ENCODE measurements at places on chromosomes 1 and 21.

DNA sequence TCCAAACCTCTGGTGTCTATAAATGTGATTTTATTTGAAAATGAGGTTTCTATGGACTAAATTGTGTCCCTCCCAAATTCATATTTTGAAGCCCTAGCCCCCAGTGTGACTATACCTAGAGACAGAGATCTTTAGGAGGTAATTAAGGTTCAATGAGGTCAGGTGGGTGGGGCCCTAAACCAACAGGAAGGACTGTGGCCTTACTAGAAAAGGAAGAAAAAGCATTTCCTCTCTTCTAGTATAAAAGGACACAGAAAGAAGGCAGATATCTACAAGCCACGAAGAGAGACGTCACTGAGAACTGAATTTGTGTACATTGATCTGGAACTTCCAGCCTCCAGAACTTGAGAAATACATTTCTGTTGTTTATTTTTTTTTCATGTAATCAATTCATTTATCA, 123.1 kb upstream of the RUNX1 start:
- no peak for DNase-seq

GRCh38 chr21:19523746-19524145, 1120.2 kb upstream of the TMPRSS15 start:
- DNase-seq = no peak

- DNase-seq = no peak
These were observed 40.9 kb upstream of the CCDC27 start for GRCh38 chr1:3711381-3711779.

- no peak for DNase-seq
These were observed 4.9 kb downstream of the UCHL5 start for GRCh38 chr1:193054169-193054675.

DNA sequence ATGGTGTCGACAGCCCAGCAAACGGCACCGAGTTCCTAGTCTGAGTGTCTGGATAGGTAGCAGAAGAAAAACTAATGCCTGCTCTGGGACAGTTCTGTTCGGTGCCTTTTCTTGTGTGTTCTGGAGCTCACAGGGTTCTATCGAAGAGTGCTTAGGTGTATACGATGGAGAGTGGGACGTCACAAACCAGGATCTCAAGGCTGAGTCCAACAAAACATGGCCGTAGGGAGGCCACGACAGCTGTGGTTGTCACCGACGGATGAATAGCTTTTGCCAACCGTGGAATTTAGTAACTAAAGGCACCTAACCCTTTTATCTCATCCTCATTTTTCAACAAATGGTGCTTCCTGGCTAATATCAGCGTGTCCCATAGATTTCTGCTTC, 635 bp upstream of the SYNJ1 start:
- DNase-seq = no peak
